ENCODE measurements at places on chromosomes 7 and 10.
A peak's percentile ranks its signal among the peaks of the same experiment; 100 is the strongest.

DNA sequence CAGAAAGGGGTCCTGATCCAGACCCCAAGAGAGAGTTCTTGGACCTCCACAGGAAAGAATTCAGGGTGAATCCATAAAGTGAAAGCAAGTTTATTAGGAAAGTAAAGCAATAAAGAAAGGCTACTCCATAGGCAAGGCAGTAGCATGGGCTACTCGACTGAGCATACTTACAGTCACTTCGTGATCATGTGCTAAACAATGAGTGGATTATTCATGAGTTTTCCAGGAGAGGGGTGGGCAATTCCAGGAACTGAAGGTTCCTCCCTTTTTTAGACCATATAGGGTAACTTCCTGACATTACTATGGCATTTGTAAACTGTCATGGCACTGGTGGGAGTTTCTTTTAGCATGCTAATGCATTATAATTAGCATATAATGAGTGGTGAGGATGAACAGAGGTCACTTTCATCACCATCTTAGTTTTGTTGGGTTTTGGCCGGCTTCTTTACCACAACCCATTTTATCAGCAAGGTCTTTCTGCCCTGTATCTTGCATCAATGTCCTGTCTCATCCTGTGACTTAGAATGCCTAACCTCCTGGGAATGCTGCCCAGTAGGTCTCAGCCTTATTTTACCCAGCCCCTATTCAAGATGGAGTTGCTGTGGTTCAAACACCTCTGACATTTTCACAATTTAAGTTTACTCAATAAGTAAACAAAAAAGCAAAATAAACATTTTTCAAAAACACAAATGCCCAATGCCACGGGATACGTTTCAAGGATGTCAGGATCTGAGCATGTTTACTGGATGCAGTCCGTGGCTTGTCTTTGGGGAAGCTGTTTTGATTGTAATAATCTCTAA, 37.0 kb downstream of the ALOX5 start:
- no peak for DNase-seq

DNA sequence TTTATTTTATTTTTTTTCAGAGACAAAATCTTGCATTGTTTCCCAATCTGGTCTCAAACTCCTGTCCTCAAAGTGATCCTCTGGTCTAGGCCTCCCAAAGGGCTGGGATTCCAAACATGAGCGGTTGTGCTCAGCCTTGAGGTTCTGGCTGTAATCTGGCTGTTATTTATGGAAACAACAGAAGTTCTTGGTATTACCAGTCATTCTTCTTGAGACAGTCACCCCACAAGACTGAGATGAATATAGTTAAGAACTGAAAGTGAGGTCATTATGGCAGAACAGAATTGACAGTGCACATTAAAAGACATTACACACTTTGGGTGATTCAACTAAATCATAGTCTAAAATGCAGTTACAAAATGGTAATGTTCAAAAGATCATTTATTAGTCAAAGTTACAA, 719.5 kb downstream of the ZWINT start:
- no peak for DNase-seq

DNA sequence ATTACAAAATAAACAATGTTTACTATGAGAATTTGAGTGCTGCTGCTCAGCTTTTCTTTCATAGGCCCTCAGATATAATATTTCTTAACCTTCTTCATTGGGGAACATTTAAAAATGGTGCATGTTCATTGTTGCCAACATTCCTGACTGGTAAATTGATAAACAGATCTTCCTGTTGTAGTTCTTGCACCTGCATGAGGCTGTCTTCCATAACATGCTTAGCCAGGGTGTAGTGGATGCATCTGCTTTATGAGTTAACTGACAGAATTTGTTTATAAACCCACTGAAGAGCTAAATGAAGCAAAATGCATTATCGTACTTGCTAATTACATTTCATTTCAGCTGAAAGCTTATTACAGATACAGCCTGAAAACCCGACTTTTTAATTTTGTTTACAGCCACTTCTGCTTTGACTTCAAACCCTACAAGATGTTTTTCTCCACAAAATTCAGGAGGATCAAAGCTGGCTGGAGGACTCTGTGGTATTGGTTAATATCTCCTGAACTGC, 177.2 kb downstream of the SEM1 start:
- no peak for DNase-seq

- no peak for DNase-seq
These were observed 145.7 kb downstream of the RNF216 start for GRCh38 chr7:5635461-5636445.

GRCh38 chr7:120421151-120421651, 148.2 kb downstream of the KCND2 start:
- peak; percentile 91 for DNase-seq

- no peak for DNase-seq
These were observed 48.7 kb upstream of the PPP1R3C start for GRCh38 chr10:91681361-91682276.

- no peak for DNase-seq
These were observed 71.4 kb upstream of the PDSS1 start for GRCh38 chr10:26626066-26626465.

DNA sequence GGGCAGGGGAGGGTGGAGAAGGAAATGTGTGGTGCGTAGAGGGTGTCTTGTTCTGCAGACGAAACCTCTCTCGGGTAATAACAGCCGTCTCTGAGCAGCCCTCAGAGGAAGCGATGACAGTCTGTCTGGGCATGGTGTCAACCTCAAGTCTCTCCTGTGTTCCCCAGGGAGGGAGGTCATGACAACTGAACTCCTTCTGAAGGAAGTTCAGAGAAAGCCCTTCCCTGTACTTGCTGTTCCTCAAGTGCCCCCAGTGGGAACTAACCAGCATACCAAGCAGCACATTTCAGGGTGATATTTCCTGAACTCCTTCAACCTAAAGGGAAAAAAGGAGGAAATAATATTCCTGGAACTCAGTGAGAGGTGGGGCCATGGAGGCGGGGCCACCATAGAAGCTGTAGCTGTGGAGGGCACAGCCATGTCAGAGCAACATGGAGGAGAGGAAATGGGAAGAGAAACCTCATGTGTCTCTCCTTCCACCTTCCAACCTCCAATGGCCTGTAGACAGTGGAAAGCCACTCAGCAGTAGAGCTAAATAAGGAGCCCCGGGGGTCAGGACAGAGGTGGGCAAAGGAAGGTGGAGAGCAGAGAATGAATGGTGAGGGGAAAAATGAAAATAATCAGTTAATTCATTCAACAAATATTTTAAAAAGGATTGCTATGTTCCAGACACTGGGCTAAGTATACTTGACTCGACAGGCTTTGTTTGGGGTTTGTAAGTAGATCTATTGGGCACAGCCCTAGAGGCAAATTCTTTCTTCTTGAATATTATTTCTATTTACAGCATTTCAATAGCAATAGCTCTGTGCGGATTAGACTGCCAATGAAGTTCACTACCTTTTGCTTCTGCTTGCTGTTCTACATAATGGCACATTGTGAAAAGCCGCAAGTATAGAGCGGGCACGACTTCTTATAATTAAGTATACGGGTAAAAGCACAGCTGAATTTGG, 61.0 kb upstream of the AOAH start:
- DNase-seq = peak; percentile 61

DNA sequence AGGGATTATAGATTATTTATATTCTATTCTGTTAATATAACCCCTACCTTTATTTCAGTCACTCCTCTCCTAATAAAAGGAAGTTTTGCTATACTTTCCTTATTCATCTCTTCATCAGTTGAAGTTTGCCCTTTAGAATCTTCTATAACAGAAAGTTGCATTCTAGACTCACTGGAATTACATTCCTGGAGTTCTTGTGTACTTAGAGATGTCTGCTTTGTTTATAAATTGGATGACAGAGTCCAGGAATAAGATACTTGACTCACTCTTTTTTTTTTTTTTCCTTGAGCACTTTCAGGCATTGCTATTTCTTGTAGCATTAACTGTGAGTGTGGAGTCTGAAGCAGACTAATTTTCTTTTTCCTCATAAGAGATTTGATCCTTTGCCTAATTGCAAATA, 640.8 kb downstream of the XPNPEP1 start:
- no peak for DNase-seq

DNA sequence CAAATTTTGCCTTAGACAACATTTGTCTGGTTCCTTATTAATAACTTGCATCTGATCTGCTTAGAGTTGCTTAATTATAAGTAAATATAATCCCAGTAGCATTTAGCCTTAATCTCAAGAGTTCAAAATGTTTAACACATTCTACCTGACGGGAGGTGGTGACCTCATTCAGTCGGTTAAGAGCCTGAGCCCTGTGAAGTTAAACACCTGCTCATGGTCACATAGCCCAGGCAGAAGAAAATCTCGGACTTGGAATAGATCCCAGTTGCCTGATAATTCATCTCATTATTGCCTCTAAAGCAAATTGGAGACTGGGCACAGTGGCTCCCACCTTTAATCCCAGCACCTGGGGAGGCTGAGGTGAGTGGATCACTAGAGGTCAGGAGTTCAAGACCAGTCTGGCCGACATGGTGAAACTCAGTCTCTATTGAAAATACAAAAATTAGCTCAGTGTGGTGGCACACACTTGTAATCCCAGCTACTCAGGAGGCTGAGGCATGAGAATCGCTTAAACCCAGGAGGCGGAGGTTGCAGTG, 18.6 kb upstream of the ASCC1 start:
- no peak for DNase-seq

- DNase-seq = no peak
These were observed 90.9 kb downstream of the NT5C2 start for GRCh38 chr10:103102195-103102594.

DNA sequence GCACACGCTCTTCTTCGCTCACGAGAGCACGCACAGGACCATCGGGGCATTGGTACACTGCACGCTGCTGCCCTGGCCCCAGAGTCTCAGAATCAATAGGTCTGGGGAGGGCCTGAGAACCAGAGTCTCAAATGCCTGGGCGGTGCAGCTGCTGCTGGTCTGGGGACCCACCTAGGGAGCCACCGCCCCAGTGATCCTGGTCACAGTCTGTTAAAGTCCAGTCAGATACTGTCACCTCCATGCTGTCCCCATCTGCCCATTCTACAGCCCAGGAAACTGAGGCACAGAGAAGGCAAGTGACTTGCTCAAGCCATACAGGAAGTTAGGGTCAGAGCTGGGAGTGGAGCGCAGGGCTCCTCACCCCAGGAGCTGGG, 38.0 kb downstream of the ZCCHC24 start:
- no peak for DNase-seq

DNA sequence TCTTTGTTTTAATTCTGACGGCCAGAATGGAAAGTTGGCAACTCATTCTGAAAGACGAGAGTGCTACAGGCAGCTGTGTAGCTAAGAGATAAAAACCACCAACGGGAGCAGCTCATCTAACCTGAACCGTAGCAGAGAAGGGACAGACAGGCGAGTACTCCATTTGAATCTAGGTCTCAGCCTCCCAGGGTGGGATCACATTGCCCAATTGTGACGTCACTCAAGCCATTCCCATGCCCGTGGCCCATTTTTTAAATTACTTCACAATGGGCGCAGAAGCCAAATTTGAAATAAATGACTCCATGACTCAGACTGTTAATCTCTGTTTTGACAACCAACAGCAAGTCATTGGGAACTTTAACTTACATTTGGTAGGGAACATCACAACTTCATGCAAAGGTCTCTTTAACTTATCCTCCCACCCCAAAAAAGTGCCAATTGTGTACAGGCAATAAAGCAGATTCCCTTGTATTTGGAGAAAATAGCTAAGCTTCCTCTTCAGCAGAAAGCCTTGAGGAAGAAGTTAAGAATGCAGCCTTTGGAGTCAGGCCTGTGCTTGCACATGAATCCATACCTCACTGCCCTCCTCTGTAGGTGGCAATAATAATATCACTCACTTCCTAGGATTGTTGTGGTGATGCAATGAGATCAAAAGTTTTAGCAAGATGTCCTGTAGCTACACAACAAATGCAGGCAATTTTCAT, 93.2 kb upstream of the KIF5B start:
- DNase-seq = peak; percentile 45

DNA sequence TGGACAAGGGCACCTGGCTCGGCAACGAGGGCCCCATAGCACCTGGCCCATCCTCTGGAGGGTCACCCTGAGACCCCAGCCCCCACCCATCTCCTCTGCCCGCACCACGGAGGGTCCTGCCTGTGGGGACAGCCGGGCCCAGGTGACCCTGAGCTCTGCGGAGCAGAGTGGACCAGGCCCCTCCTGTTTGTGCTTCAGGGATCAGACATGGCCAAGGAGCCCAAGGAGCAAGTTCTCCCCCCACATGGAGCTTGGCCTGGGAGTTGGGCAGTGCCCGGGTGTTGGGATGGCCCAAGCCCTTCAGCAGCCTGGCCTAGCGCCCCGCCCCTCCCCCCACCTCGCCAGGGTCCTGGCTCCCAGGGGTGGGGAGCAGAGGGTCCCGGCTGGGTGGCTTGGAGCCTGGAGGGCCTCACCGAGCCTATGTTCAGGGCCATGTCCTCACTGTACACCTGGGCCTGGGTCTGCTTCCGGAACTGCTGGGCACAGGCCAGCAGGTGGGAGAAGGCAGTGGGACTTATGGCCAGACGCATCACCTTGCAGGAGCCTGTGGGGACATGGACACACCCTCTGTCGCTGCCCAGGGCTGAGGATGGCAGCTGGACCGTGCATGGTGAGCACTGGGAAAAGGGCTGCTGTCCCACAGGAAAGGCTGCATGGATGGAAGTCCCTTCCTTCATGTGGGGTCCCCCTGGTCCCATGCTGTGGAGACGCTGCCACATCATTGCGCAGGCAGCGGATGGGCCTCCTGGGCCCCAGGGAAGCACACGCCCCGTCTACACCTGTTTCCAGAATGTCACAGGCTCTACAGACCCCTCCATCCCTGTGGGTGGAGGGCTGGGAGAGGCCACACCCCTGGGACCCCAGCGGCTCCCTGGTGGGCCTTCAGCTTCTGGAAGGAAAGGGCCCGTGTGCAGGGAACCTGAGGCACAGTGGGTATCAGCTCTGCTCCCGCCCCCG, 49.2 kb upstream of the NKX6-2 start:
- DNase-seq = no peak

GRCh38 chr7:96182424-96183158, 139.3 kb downstream of the SLC25A13 start:
- no peak for DNase-seq

GRCh38 chr7:91080351-91080750, 183.9 kb upstream of the FZD1 start:
- no peak for DNase-seq

DNA sequence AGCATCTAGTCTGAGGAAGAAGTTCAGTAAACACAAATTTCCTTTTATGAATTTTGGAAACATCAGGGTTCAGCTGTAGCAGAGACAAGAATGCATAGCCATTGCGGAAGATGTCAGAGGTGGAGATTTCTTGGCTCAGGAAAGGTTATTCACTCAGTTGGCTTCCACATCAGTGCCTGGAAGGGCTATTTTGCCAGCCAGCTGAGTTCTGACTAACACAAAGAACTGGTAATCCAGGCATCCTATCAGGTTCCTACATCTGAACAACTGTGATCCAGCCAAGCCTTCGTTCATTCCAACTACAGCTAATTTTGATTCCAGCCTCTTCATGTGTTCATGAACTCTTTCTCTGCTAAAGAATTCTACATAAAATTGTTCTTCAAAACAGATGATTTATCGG, 965.6 kb downstream of the XPNPEP1 start:
- no peak for DNase-seq

DNA sequence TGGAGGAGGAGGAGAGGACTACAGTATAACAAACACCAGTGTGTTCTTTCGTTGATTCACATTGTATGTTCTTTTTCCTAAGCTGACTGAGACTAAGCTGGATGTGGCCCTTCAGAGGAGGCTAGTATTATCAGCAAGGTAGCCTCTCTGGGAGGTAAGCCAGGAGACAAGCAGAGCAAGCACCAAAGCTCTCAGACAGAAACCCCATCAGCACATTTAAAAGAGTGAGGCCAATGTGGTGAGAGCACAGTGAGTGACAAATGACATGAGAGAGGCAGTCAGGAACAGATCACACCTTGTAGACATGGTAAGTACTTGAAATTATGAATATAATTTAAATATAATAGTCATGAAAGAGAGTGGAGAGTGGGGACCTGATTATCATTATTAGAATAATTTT, 107.6 kb downstream of the KMT2C start:
- DNase-seq = no peak

Measured in GM12878 (cell line).